Fibroblast of skin of back (primary cell): ENCODE measurements at places on chromosomes 2 and 18.

DNA sequence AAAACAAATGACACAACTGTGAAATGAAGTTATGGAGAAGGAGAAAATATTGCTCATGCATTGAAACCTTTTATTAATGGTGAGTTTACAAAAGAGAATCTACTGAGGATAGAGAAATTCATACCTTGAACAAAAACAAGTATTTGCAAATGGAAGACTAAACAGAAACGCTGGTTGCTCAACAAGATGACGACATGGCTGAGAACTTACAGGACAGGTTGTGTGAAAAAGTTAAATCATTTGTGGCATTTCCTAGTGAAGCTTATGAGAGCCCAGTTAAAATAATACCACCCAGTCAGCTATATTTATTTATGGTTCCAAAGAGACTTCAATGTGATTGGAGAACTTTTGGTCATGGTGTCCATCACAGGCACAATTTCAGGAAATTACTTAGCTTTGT lies 148.6 kb upstream of the PKDCC start:
- DNase-seq, result peak; percentile 30

DNA sequence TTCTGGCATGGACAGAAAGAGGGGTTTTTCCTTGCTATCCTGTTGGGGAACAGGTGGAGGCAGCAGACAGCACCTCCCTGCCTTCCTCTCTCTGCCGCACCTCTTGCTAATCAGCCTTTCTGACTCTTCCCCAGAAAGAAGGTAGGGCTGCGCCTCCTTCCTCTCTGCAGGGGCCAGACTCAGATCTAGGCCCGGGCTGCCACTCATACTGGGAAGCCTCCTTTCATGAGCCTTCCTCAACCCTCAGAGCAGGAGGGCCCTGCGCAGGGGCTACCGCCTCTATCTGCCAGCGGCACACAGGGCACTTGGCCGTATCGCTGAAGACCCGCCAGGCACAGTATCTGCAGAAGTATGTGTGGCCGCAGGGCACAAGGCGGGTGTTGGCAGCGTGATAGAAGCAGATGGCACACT lies 7.1 kb downstream of the NEURL3 start:
- DNase-seq, result no peak

DNA sequence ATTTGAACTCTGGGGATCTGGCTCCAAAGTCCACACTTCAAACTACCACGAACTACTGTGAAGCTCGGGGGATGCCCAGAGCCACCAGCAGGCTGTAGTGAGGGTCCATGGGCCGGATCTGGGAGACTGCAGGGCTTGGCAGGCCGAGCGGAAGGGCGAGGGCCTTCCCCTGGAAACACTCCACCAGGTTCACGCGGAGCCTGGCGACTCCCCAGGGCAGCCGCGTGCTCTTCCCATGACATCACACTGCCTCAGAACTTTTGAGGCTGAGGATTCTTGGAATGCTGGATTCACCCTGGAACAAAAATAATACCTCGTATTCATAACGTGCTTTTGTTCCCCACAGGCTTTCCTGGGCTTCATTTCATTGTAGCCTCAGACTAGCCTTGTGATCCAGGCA lies 201.0 kb downstream of the SMAD7 start:
- DNase-seq, result peak; percentile 81

DNA sequence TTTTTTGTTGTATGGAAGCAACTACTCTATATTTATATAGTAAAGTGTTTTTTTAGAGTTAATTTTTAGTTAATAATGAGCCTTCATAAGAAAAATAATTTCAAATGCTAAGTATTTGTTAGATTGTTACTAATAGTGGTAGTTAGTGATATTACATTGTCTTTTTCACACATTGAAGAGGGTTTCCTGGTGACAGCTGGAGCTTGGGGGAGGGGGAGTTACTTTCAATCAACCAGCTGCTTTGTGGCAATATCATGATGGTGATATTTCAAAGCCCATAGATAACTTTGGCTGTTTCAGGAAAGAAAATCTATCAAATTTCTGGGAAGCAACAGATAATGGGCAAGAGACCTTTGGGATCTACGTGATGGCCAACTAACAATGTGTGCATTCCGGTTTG lies 4.1 kb downstream of the RHBDD1 start:
- DNase-seq, result no peak

- peak; percentile 28 for DNase-seq
These were observed 265.4 kb downstream of the ZNF385B start for GRCh38 chr2:179596018-179596417.

GRCh38 chr2:241469746-241470145 lies 38.6 kb downstream of the STK25 start:
- DNase-seq, result no peak

- no peak for DNase-seq
These were observed 33.4 kb downstream of the NEURL3 start for GRCh38 chr2:96471772-96472171.

DNA sequence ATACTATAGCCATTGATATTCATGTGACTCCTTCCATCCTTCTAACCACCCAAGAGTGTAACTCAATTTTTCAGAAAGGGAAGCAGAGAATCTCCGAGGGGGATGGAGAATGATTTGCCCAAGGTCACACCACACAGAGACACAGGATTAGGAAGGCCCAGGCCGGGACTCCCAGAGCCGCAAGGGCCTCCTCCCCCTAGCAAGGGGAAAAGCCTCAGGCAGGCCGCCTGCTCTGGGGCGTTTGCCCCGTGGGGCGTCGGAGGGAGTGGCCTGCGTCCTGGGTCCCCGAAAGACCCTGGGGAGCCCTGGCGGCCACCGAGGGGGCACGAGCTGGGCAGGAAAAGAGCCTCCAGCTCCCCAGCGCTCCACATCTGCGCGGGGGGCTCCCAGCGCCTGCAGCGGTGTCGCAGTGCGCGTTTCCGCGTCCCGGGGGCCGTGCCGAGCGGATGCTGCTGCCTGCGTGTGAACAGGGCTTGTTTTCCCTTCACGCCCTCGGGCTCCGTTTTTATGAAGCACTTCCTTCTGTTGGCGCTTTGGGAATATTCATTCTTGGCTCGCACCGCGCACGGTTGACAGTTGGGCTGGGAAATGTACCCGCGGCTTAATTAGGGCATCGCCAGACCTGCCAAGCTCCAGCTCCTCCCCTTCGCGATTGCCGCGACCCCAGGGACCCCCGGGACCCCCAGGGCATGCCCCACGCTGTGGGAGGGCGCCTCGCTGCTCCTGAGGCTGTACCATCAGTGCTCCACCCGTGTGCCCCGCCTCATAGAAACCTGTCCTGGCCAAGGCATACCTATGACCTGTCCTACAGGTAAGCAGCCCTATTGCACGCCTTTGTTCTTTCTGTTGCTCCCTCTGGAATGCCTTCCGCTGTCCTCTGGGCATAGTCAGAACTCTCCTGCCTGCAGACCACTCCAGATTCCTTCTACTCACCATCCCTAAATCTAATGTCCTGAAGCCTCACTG lies 158.9 kb upstream of the GLI2 start:
- peak; percentile 74 for DNase-seq

DNA sequence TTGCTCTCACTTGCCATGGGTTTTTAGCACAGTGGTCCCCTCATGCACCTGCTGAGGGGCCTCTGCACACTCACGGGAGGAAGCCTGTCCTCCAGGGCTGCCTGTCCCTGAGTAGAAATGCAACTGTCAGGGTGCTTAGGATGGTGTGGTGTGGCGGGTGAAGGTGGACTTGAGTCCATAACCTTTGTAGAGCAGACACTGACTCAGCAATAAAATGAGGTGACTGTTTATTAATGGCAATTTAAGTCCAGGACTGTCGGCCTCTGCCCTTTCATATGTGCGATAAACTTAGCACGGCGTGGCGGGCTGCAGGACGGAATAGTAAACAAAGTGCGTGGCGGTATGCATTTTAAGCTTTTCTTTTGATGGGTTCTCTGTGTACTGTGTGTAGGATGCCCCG lies 188.2 kb downstream of the LDLRAD4 start:
- no peak for DNase-seq

DNA sequence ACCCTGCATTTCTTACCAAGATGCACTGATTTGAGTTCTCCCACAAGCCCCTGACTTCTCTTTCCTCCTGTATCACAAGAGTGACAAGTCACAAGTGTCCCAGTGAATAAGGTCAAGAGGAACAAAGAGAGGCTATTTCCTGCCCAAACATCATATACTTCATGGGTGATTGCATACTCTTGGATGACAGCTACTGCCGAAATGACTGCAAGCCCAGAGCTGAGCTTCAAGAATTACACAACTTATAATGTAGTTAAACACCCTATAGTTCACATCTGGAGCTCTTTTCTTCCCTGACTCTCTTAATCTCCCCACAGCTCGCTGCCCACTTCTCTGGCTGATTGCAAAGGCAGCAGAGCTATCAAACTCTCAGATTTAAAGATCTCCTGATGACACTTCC lies 289.7 kb upstream of the PARD3B start:
- DNase-seq, result no peak
